Activated T-cell treated with anti-CD3 and anti-CD28 coated beads, Interleukin-2, amount 50 U/mL, for 24 hours (primary cell): ENCODE measurements at places on chromosomes 12 and 14.
A peak's percentile ranks its signal among the peaks of the same experiment; 100 is the strongest.

- no peak overlapping the region for H3K27ac ChIP-seq
- no peak overlapping the region for H3K4me3 ChIP-seq
- no peak for DNase-seq
- H3K36me3 ChIP-seq: no peaks in the 10 kb centered on the region
- H3K4me1 ChIP-seq: peaks cover 5% of the 10 kb centered on the region
These were observed 419.0 kb upstream of the CCDC196 start for GRCh38 chr14:66066981-66067776.

DNA sequence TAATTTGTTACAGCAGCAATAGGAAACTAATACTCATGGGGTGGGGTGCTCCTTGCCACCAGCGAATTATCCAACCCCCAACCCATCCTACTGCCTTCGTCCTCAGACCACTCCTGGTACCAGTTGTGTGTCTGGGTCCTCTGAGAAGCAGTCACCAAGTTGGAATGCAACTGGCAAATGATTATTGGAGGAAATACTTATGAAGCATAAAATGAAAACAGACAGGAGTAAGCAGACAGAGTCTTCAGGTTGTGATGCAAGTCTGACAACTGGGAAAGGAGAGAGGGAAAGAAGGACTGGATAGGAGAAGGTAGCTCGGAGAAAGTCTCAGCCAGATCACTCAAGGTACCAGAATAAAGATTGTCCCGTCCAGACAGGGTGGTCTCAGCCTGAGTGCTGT is 181.1 kb upstream of the ARID2 start:
- no peak overlapping the region for H3K4me3 ChIP-seq
- H3K27me3 ChIP-seq: no peaks in the 10 kb centered on the region
- no peak overlapping the region for H3K27ac ChIP-seq
- no peak for DNase-seq

DNA sequence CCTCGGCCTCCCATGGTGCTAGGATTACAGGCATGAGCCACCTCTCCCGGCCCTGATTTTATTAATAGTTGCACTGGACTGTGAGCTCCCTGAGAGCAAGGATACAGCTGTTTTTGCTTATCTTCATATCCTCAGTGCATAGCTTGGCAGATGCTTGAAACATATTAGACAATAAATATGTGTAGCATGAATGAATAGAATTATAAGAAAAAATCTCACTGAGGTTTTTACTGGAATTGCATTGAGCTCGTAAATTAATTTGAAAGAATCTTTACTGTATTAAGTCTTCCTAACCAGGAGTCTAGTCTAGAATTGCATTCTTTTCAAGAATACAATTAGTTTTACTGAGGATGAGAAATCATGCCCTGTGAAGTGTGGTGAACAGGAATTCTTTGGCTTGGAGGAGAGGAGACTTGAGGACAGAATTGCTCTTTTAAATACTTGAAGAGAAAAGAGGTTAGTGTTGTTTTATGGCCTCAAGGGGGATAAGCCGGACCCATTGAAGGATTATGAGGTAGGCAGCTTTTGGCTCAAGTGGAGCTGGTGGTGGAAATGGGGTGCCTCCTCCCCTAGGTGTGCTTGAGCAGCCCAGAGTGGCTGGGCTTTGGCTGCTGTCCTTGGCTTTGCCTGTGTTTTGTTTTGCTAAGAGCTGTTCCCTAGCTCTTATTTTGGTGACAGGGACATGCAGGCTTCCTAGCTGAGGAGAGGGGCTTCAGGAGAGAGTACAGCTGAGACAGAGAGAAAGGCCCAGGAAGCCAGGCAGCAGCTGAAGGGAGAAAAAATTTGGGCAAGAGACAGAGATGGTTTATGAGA is 34.0 kb downstream of the PLEKHD1 start:
- H3K4me1 ChIP-seq: no peaks in the 10 kb centered on the region
- no peaks in the 10 kb centered on the region for H3K36me3 ChIP-seq
- no peak for DNase-seq
- no peak overlapping the region for H3K4me3 ChIP-seq
- H3K27ac ChIP-seq: no peak overlapping the region

GRCh38 chr14:55607386-55607785 is 27.4 kb downstream of the KTN1 start:
- H3K36me3 ChIP-seq: peaks cover 13% of the 10 kb centered on the region
- no peak for DNase-seq
- peaks cover 28% of the 10 kb centered on the region for H3K4me1 ChIP-seq
- H3K4me3 ChIP-seq: no peak overlapping the region
- no peaks in the 10 kb centered on the region for H3K27me3 ChIP-seq
- H3K27ac ChIP-seq: no peak overlapping the region

DNA sequence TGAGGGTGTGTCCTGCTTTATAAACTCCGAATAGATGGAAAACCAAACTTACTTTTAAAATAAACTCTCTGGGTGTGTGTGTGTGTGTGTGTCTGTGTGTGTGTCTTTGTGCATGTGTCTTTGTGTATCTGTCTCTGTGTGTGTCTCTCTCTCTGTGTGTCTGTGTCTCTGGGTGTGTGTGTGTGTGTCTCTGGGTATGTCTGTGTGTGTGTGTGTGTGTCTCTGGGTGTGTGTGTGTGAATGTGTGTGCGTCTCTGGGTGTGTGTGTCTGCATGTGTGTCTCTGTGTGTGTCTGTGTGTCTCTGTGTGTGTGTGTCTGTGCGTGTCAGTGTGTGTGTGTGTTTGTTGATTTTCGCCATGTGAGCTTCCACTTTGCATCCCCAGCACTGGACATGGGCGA is 9.2 kb downstream of the RAN start:
- no peak for DNase-seq
- H3K4me3 ChIP-seq: no peak overlapping the region
- H3K27me3 ChIP-seq: no peaks in the 10 kb centered on the region
- peaks cover 47% of the 10 kb centered on the region for H3K4me1 ChIP-seq
- peaks cover 29% of the 10 kb centered on the region for H3K36me3 ChIP-seq

- no peaks in the 10 kb centered on the region for H3K27me3 ChIP-seq
- H3K27ac ChIP-seq: no peak overlapping the region
- H3K4me1 ChIP-seq: no peaks in the 10 kb centered on the region
- no peak overlapping the region for H3K4me3 ChIP-seq
- peaks cover 14% of the 10 kb centered on the region for H3K36me3 ChIP-seq
These were observed 87.4 kb downstream of the HECTD4 start for GRCh38 chr12:112294793-112295192.

GRCh38 chr14:83257466-83258439 is 1724.1 kb upstream of the SEL1L start:
- no peak for DNase-seq
- H3K4me1 ChIP-seq: no peaks in the 10 kb centered on the region
- H3K36me3 ChIP-seq: no peaks in the 10 kb centered on the region
- H3K27ac ChIP-seq: no peak overlapping the region

DNA sequence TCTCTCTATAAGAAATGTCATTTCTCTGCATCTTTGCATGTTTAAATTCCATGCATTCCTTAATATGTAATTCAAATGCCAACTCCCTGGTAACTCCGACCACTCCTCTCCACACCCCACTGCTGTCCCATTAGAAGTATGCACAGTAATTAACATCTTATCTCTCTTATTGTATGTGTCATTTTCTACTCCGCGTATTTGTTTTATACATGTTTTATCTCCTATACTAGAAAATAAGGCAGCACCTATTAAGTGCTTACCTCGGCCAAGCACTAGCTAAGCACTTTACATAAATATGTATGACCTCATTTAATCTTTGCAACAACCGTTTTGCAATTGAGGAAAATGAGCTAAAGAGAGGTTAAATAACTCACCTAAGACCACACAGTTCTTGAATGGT is 469.8 kb downstream of the BCAT1 start:
- no peaks in the 10 kb centered on the region for H3K36me3 ChIP-seq
- no peak for DNase-seq
- H3K4me1 ChIP-seq: no peaks in the 10 kb centered on the region
- no peak overlapping the region for H3K27ac ChIP-seq

DNA sequence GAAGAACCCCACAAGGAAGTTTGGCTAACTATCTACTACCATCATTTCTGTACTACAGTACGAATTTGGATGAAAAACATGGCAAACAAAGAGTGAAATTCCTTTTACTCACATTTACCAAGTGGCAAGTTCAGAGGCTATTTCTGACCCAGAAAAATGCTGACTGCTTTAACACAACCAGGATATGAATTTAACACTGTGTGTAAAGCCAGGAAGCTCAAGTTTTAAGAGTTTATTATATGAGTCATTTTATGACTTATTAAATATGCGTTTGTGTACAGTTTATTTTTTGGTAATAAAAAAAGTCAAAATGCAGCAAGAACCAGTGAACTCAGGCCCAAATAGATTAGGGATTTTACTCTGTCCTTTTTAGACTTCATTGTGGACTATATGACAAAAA is 58.4 kb upstream of the STAC3 start:
- no peaks in the 10 kb centered on the region for H3K27me3 ChIP-seq
- H3K36me3 ChIP-seq: peaks cover 51% of the 10 kb centered on the region

DNA sequence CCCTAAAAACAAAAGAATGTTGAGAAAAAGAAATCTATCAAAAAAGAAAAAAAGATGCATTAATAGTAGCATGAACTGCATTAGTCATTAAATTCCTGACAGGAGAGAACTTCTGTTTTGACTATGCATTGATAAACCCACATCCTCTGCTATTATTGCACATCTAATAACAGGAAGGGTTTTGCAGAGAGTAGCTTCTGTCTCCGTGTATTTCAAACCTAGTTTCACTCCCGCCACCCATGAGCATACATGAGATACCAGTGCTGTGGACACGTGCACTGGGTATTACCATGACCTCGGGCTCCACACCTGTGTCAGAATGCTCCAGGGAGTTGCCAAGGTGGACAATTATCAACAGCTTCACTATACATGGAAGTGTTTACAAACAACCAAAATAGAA is 449.1 kb upstream of the SOX5 start:
- H3K4me1 ChIP-seq: no peaks in the 10 kb centered on the region
- no peak overlapping the region for H3K27ac ChIP-seq
- H3K4me3 ChIP-seq: no peak overlapping the region

- DNase-seq: no peak
- no peaks in the 10 kb centered on the region for H3K27me3 ChIP-seq
- H3K36me3 ChIP-seq: peaks cover 2% of the 10 kb centered on the region
- peak overlapping the region; percentile 33 for H3K4me3 ChIP-seq
- H3K4me1 ChIP-seq: peaks cover 77% of the 10 kb centered on the region
- H3K27ac ChIP-seq: peak overlapping the region; percentile 59
These were observed 433.8 kb downstream of the FUT8 start for GRCh38 chr14:65846196-65846868.

GRCh38 chr14:105123981-105124765 is 44.4 kb downstream of the JAG2 start:
- H3K27me3 ChIP-seq: peaks cover 40% of the 10 kb centered on the region
- H3K4me3 ChIP-seq: no peak overlapping the region
- no peak overlapping the region for H3K27ac ChIP-seq
- H3K4me1 ChIP-seq: peaks cover 5% of the 10 kb centered on the region
- no peak for DNase-seq
- no peaks in the 10 kb centered on the region for H3K36me3 ChIP-seq

DNA sequence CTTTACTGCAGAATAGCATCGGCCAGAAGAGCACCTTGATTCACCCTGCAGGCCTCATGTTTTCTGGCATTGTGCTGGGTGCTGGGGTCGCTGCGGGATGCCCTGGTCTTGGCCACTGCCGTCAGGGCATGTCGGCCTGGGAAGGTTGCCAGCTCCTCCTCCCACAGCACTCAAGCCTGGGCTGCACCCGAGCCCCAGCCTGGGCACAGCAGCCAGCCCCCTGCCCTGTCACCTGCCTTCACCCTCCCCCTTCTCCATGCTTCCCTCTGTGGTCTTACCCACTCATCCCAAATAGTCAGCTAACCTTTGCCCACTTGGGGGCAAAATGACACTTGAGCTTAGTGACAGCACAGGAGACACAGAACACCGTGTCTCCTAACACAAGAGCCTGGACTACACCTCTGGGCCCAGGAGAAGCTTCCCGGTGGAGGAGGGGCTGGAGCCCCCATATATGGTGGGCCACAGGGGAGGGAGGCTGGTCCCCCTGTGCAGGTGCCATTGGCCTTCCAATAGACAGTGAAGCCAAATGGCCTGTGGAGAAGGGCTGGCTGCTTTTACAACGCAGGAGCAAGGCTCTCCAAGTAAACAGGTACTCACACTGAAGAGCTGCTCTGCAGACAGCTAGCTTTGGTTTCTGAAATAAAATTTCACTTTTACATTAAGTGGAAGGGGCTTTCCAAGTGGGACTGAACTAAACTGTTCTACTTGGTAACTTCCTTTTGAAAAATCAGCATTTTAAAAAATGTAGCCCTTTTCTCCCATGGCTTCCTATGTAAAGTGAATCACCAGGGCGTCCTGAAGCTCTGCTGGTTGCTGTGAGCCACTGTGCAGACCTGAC is 51.2 kb upstream of the AMN start:
- peak overlapping the region; percentile 84 for H3K27ac ChIP-seq
- H3K27me3 ChIP-seq: no peaks in the 10 kb centered on the region
- peaks cover 23% of the 10 kb centered on the region for H3K4me1 ChIP-seq
- no peak overlapping the region for H3K4me3 ChIP-seq

GRCh38 chr12:17992002-17992656 is 97.9 kb downstream of the RERGL start:
- no peaks in the 10 kb centered on the region for H3K27me3 ChIP-seq
- H3K4me3 ChIP-seq: no peak overlapping the region
- DNase-seq: no peak
- H3K4me1 ChIP-seq: no peaks in the 10 kb centered on the region

- H3K36me3 ChIP-seq: no peaks in the 10 kb centered on the region
- no peak for DNase-seq
- H3K27ac ChIP-seq: no peak overlapping the region
- no peak overlapping the region for H3K4me3 ChIP-seq
- H3K27me3 ChIP-seq: peaks cover 30% of the 10 kb centered on the region
These were observed 211.8 kb downstream of the SNAPC1 start for GRCh38 chr14:61973981-61974380.

DNA sequence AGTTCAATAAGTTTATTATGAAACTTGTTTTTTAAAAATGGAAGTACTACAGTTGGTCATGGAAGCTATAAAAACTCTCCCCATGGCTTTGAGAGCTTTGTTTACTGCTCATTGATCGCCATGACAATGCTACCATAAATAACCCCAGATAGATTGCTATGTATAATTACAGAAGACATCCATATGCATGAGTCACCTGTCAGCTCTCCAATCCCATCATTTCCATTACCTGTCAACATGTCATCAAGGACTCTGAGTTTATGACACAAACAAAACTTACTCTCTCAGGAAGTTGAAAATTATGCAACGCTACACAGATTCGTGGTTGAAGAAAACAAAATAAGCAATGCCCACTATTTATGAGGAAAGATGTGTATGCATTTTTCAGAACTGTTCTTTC is 144.4 kb downstream of the SEC23A start:
- H3K4me1 ChIP-seq: no peaks in the 10 kb centered on the region
- DNase-seq: no peak
- H3K4me3 ChIP-seq: no peak overlapping the region
- no peak overlapping the region for H3K27ac ChIP-seq
- H3K36me3 ChIP-seq: no peaks in the 10 kb centered on the region
- H3K27me3 ChIP-seq: peaks cover 4% of the 10 kb centered on the region

DNA sequence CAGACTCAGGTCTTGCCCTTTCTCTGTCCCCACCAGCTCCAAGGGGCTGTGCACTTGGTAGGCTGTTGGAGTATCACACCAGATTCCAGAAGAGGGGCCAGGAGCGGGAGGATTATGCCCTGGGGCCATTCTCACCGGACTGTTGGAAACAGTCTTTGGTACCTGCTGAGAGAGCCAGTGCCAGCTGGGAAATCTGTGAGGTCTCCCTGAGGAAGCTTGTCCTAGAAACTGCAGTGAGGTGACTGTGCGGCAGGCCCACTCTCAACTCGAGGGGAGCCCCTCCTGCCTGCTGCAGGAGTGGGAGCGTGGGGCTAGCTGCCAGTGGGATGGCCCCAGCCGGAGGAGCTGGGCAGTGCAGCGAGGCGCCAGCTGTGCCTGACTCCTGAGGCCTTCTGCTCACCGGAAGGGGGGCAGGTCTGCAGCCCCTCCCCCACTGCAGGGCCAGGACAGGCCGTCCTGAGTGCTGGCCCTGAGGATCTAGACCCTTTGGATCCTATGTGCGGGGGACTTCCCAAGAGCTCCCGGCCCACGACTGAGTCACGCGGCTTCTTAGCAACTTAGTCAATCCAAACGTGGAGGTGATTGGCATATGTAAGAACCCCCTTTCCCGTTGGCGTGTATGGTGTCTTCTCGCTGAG is 295.2 kb downstream of the CACNA1C start:
- no peak overlapping the region for H3K4me3 ChIP-seq
- H3K36me3 ChIP-seq: no peaks in the 10 kb centered on the region
